ENCODE measurements at places on chromosomes 4 and X. TPM values are rescaled to one million over a fixed set of nuclear protein-coding genes. Genes with fewer than 3 reads are reported as not detected.

FAM47E gene
- total RNA-seq = 0.13 TPM

PRKX gene
- 97.3 TPM for total RNA-seq

FAM9B gene
- total RNA-seq = not detected

CCDC110 gene
- total RNA-seq = 0.43 TPM

GYG2 gene
- 0.14 TPM for total RNA-seq

FGB gene
- not detected for total RNA-seq

ITIH6 gene
- total RNA-seq = not detected

TMPRSS11B gene
- total RNA-seq = not detected

TRMT10A gene
- total RNA-seq = 11.1 TPM

PAGE4 gene
- not detected for total RNA-seq

CPE gene
- 2.1 TPM for total RNA-seq

FREM3 gene
- total RNA-seq = not detected

ASB5 gene
- not detected for total RNA-seq

MAGEA9B gene
- not detected for total RNA-seq

SSX4B gene
- not detected for total RNA-seq

PHEX gene
- total RNA-seq = 1.1 TPM

MAGEB1 gene
- total RNA-seq = not detected

P2RY10 gene
- not detected for total RNA-seq

TCEAL3 gene
- total RNA-seq = 9.8 TPM

CT45A3 gene
- not detected for total RNA-seq

HHIP gene
- 792 TPM for total RNA-seq

DHX15 gene
- total RNA-seq = 302 TPM

LANCL3 gene
- 0.93 TPM for total RNA-seq

ATP1B4 gene
- total RNA-seq = not detected

FAAH2 gene
- 0.66 TPM for total RNA-seq

MSX1 gene
- total RNA-seq = 5.5 TPM

PNMA5 gene
- not detected for total RNA-seq

KLB gene
- under 0.01 TPM for total RNA-seq

RNF113A gene
- total RNA-seq = 13.0 TPM

POLR2B gene
- total RNA-seq = 235 TPM

TEC gene
- 0.27 TPM for total RNA-seq

SATL1 gene
- total RNA-seq = not detected

DNAAF6 gene
- not detected for total RNA-seq

ENOPH1 gene
- 61.0 TPM for total RNA-seq

DCHS2 gene
- under 0.01 TPM for total RNA-seq

TMEM128 gene
- total RNA-seq = 12.4 TPM

ZAR1 gene
- total RNA-seq = not detected

ESX1 gene
- not detected for total RNA-seq

PPARGC1A gene
- total RNA-seq = not detected

AVPR2 gene
- not detected for total RNA-seq

RIPPLY1 gene
- not detected for total RNA-seq

TMEM33 gene
- total RNA-seq = 107 TPM

PLXNB3 gene
- total RNA-seq = 7.0 TPM

HGFAC gene
- total RNA-seq = 0.13 TPM

ANAPC10 gene
- 29.0 TPM for total RNA-seq

CT45A5 gene
- not detected for total RNA-seq

MSMO1 gene
- 181 TPM for total RNA-seq

NHS gene
- total RNA-seq = 0.13 TPM

SMIM10 gene
- total RNA-seq = 2.0 TPM

MMAA gene
- total RNA-seq = 4.5 TPM

HMX1 gene
- not detected for total RNA-seq

PHOX2B gene
- not detected for total RNA-seq

HMGN5 gene
- total RNA-seq = 2.7 TPM

FAT1 gene
- total RNA-seq = 2.0 TPM

HS6ST2 gene
- total RNA-seq = not detected

PABPC1L2A gene
- total RNA-seq = not detected

INTS6L gene
- total RNA-seq = 4.7 TPM

ATP2B3 gene
- total RNA-seq = not detected

JAKMIP1 gene
- total RNA-seq = not detected

FGF5 gene
- total RNA-seq = 0.86 TPM

All from thoracic aorta endothelial cell (primary cell).